ENCODE measurements at places on chromosomes 3 and 15. TPM values are rescaled to one million over a fixed set of nuclear protein-coding genes. Genes with fewer than 3 reads are reported as not detected.

GRCh38 chr15:33700695-33701303, 267.5 kb upstream of the CHRM5 start:
- DNase-seq: peak; percentile 74

Gene RPL15
- total RNA-seq: 2,297 TPM

- peak; percentile 79 for DNase-seq
Observed at GRCh38 chr3:43867436-43868072, 176.8 kb downstream of the ABHD5 start.

GRCh38 chr15:32766101-32766500, 48.3 kb downstream of the GREM1 start:
- no peak for DNase-seq

Gene LSAMP
- total RNA-seq: not detected

GRCh38 chr3:172711454-172711795, 558 bp upstream of the NCEH1 start:
- DNase-seq: no peak

DNA sequence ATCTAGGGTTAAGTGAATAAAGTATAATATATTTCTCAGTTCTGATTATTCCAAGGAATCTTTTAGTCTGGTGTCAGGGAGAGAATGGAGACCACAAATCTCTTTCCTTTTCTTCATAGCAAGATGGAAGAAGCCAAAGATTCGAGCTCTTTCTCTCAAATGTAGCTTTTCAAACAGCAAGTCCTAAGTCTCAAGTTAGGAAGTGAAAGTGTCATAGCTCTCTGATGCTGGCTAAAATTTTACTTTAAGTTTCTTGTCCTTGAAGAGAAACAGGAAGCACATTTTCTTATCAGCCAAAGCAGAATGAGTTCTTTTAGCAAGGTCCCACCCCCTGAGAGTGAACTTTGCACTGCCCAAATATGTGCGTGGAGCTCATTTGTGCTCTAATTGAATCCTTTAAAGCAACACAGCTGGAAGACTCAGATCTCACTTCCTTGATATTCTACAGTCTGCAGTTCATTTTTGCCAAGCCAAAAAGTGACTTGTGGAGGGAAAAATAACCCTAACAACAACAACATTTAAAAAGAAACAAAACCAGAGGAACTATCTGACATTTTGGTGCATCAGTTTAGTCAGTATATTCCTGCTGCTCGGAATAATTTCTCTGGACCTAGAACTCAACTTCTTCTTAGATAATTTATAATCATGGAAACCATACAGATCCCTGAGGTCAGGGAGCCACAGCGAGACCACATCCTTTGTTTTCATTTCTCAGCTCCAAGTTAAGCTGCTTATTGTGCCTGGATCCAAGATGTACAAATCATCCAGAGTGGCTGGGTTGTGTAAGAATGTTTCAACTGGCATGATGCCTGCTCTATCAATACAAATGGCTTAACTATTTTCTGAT, 238.7 kb upstream of the P2RY1 start:
- DNase-seq: peak; percentile 79

DNA sequence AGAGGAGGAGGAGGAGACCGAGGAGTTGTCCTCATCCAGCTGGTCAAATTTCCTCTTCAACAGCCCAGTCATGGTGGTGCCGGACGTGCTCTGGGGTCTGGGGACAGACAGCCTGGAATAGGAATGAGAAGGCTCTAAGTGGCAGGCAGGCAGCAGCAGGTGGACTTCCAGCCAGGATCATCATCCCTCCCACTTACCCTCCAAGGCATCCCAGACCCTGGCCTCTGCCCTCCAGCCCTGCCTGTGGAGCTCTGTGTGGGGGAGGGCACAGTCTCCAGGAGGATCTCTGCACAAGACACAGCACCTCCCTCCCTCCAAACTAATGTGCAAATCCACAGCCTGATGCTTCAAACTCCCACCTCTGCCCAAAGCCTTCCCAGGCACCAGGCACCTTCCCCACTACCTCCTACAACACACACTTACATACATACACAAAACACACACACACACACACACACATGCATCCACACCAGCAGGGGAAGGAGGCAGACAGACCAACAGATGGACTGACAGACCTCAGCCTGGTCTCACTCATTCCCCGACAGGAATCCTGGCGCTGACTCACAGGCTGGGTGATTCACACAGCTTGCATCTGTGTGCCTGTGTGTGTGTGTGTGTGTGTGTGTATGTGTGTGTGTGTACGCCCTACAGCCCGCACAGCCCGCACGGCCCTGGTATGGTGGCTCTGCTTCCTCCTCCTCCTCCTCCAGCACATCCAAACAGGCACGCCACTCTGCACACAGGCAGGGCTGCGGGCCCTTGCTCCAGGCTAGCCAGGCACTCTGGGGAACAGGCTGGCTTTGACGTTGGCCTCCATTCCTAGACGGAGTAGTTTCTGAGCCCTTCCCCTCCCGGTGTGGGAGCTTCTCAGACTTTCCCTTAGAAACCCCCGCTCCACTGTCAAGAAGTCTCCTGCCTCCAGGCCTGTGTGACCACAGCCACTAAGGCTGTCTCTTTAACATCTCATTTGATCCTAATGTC, 6.5 kb downstream of the CSRNP1 start:
- DNase-seq: peak; percentile 94

- no peak for DNase-seq
Observed at GRCh38 chr3:143160437-143160836, 40.9 kb downstream of the CHST2 start.

Gene PDE12
- total RNA-seq: 27.3 TPM

GRCh38 chr15:72758182-72758581, 25.4 kb downstream of the ADPGK start:
- DNase-seq: peak; percentile 93

- DNase-seq: no peak
Observed at GRCh38 chr3:154071146-154071545, 50.0 kb upstream of the ARHGEF26 start.

- no peak for DNase-seq
Observed at GRCh38 chr3:171410186-171410585, 50.0 kb downstream of the TNIK start.

Gene CYP8B1
- 0.55 TPM for total RNA-seq

- DNase-seq: no peak
Observed at GRCh38 chr3:52931889-52932288, 34.5 kb upstream of the STIMATE start.

GRCh38 chr3:28290863-28291300, 49.5 kb downstream of the CMC1 start:
- DNase-seq: no peak

Gene ATRIP
- 4.3 TPM for total RNA-seq

Gene B3GNT5
- total RNA-seq: 21.7 TPM

Gene GABPB1
- 68.2 TPM for total RNA-seq

DNA sequence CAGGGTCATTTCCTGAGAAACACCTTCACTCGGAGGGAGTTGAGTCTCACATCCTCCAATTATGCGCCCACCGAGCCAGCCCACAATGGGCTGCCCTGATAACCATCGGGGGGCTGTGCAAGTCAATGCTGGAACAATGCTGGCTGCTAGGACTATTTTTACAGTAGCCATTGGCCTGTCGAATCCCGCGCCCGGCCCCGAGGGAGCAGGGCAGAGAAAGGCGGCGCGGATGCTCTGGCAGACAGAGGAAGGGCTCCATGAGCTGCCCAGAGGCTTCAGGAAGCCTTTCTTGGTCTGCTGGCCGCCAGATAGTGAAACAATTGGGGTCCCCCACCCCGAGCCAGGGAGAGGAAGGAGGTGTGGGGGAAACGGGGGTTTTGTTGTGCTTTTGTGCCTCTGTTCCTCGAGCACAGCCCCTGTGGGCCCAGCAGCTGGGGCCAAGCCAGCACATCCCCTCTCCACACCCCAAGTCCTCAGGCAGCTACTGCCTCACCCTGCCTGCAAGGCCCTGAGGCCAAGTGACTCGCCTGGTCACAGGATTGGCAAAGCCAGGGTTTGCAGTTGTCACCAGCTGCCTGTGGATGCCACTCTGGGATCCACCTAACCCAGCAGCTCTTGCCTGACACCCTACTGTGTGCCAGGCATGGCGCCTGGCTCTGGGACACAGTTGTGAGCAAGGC, 39.0 kb downstream of the SLC6A6 start:
- DNase-seq: no peak

- peak; percentile 57 for DNase-seq
Observed at GRCh38 chr3:107938143-107938542, 152.7 kb downstream of the CD47 start.

- DNase-seq: peak; percentile 66
Observed at GRCh38 chr15:42891569-42891968, 29.0 kb downstream of the TTBK2 start.

- no peak for DNase-seq
Observed at GRCh38 chr15:93049914-93050578, 39.0 kb downstream of the RGMA start.

DNA sequence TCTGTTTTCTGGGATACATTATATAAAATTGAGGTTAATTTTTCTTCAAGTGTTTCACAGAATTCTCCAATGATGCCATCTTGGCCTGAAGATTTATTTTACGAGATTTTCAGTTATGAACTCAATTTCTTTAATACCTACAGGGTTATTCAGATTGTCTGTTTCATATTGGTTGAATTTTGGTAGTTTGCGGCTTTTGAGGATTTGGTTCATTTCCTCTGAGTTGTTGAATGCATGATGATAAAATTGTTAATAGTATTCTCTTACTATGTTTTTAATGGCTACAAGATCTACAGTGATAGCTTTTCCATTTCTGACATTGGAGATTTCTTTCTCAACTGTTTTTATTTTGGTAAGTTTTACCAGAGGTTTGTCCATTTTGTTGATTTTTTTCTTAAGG, 63.9 kb upstream of the PTPRG start:
- DNase-seq: no peak

DNA sequence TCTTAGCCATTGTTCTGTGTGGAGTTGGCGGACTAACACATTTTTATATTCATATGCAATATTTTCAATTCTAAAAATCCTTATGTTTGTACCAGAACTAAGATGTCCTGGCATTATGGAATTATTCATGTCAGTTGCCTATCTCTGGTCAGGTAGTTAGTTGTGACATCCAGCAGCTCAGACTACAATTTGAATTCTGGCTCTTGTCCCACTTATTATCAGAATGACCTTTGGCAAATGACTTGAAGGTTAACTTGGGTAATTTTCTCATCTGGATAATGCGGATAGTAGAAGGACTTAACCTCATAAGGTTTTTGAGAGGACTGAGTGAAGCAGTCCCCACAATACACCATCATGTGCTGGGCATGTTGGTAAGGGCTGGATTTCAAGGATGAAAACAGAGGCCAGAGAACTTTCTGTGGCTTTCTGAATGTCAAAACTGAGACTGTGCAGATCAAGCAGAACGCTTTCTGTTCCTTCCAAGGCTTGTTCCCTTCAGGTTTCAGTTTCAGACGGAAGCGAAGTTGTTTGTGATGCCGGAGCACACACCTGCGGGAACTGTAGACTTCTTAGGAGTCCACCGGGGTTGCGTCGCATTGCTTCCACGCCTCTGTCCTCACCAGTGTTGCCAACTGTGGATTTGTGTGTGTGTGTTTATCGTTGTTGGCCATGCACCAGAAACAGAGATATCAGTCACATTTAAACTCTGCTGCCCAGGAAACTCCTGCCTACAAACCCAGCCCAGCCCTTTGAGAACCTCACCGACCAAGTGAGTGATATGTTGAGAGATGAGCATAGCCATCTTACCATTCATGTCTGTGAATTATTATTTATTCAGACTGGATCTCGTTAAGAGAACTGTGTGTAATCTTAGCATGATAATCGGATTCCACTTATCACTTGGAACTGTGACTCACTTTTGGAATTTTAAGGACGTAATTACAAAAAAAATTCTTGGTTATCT, 76.0 kb downstream of the PTPRG start:
- DNase-seq: peak; percentile 68

All from renal cortical epithelial cell (primary cell).